ENCODE measurements at places on chromosomes 3 and 15. TPM values are rescaled to one million over a fixed set of nuclear protein-coding genes. Genes with fewer than 3 reads are reported as not detected.
A peak's percentile ranks its signal among the peaks of the same experiment; 100 is the strongest.

Gene NMNAT3
- 1.9 TPM for total RNA-seq

- no peak overlapping the region for H3K4me3 ChIP-seq
- DNase-seq = no peak
- H3K4me1 ChIP-seq = no peaks in the 10 kb centered on the region
- H3K36me3 ChIP-seq = no peaks in the 10 kb centered on the region
- no peaks in the 10 kb centered on the region for H3K27me3 ChIP-seq
These were observed 8.6 kb downstream of the PODXL2 start for GRCh38 chr3:127637546-127637945.

DNA sequence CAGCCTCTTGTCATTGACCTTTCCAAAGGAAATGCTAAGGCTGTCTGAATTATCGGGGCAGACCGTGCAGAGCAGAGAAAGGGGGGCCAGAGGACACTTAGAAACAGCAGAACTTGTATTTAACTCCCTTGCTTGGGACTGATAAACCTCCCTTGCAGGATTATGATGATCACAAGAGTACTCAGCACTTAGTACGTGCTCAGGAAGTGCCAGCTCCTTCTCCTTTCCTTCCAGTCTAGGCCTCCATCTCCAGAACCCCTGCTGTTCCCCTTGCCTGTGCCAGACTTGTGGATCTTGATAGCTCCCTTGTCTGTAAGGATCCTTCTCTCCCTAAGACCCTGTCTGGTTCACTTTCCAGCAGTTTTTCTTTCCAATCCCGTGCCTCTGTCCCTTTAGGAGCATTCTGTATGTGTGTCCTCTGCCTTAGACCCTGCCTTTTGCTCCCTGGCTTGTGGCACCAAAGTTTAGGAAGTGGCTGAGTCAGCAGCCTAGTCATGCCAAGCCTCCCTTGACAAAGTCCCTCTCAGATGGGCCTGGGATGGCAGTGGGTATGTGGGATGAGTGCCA is 747 bp downstream of the SORD start:
- no peaks in the 10 kb centered on the region for H3K36me3 ChIP-seq
- H3K27ac ChIP-seq = peak overlapping the region; percentile 89
- peak overlapping the region; percentile 87 for H3K4me3 ChIP-seq
- no peak for DNase-seq
- no peaks in the 10 kb centered on the region for H3K27me3 ChIP-seq

- no peak overlapping the region for H3K27ac ChIP-seq
- no peak overlapping the region for H3K4me3 ChIP-seq
- H3K27me3 ChIP-seq = no peaks in the 10 kb centered on the region
- H3K36me3 ChIP-seq = no peaks in the 10 kb centered on the region
- H3K4me1 ChIP-seq = no peaks in the 10 kb centered on the region
These were observed 1.4 kb downstream of the PTH1R start for GRCh38 chr3:46878781-46879436.

- H3K27me3 ChIP-seq = 0 out of 2 replicates have a peak, but pooled peaks cover 2% of the 10 kb centered on the region
- H3K4me3 ChIP-seq = no peak overlapping the region
- no peak for DNase-seq
- no peaks in the 10 kb centered on the region for H3K36me3 ChIP-seq
- no peaks in the 10 kb centered on the region for H3K4me1 ChIP-seq
These were observed 34.9 kb downstream of the MAGEF1 start for GRCh38 chr3:184676927-184677326.

- no peaks in the 10 kb centered on the region for H3K36me3 ChIP-seq
- H3K4me1 ChIP-seq = no peaks in the 10 kb centered on the region
- no peaks in the 10 kb centered on the region for H3K27me3 ChIP-seq
- no peak overlapping the region for H3K27ac ChIP-seq
These were observed 14.6 kb upstream of the MME start for GRCh38 chr3:155065537-155065936.

- no peaks in the 10 kb centered on the region for H3K36me3 ChIP-seq
- no peaks in the 10 kb centered on the region for H3K4me1 ChIP-seq
- H3K4me3 ChIP-seq = no peak overlapping the region
- H3K27ac ChIP-seq = no peak overlapping the region
- H3K27me3 ChIP-seq = no peaks in the 10 kb centered on the region
These were observed 41.9 kb downstream of the CMTM8 start for GRCh38 chr3:32280262-32280910.

DNA sequence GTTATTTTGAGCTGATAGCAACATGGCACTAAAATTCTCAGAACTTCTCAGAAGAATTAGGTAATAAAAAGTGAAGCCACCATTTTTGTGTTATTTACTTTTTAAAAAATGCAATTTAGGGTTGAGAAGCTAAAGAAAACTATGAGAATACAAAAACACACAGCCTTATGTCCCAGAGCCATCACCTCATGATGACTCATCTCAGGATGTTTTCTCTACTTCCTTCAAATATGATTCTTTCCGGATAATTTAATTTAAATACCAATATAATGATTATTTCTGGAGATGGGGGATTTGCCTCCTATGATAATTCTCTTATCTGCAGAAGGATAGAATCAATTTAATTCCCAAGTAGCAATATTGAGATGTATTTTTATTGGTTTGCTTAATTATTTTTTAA is 105.6 kb upstream of the BFSP2 start:
- no peak for DNase-seq
- no peaks in the 10 kb centered on the region for H3K36me3 ChIP-seq
- no peaks in the 10 kb centered on the region for H3K27me3 ChIP-seq
- no peak overlapping the region for H3K4me3 ChIP-seq
- no peak overlapping the region for H3K27ac ChIP-seq
- peaks cover 3% of the 10 kb centered on the region for H3K4me1 ChIP-seq

DNA sequence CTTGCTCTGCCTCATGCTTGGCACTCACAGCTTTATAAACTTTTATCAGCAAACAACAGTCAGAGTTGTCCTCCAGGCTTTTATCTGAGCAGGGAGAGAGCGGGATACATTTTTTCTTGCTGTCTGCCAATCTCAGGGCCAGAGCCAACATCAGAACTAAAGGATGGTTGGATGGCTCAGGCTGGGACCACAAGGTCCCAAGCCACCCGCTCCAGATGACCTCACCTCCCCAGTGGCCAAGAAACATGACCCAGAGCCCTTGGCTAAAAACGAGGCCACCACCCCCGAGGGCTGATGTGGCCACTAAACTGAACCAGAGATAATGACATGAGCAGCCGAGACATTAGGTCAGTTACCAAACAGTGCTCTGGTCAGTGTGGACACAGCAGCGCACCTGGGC is 18.8 kb upstream of the SPATA12 start:
- no peak overlapping the region for H3K27ac ChIP-seq
- no peak for DNase-seq
- no peak overlapping the region for H3K4me3 ChIP-seq
- no peaks in the 10 kb centered on the region for H3K36me3 ChIP-seq
- peaks cover 9% of the 10 kb centered on the region for H3K4me1 ChIP-seq
- no peaks in the 10 kb centered on the region for H3K27me3 ChIP-seq

DNA sequence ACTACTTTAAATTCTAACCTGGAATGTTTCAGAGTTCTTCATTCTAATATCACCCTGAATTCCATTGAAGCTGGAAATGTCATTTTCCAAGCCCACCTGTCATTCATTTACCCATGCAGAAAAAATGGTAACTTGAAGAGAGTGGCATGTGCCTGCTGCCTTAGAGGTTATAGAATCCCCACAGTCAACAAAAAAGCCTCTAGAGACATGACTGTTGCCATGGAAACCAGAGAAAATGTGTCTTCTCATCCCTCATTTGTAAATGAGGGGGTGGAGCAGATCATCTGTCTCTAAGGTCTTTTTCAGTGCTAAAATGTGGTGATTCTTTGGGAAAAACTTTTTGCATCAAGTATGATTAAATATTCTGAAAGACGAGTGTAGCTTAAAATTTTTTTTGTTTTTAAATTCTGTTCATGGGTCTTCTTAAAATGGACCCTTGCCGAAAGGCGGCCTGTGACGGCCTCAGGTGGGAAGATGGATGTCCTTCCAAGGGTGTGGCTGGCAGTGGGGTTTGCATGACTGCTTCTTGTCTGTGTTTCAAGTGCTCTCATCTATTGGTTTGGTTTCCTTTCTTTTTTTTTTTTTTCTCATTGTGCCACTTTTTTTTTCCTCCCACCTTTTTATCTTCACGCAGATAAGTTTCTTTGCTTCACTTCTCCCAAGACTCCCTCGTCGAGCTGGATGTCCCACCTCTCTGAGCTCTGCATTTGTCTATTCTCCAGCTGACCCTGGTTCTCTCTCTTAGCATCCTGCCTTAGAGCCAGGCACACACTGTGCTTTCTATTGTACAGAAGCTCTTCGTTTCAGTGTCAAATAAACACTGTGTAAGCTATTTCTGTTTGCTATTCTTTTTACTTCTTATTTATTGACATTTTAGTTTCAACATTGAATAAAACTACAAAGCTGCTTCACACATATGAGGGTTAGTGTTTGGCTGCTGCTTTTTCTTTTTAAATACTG is 23.0 kb downstream of the TPM1 start:
- no peak overlapping the region for H3K4me3 ChIP-seq
- DNase-seq = no peak
- peaks cover 39% of the 10 kb centered on the region for H3K36me3 ChIP-seq

DNA sequence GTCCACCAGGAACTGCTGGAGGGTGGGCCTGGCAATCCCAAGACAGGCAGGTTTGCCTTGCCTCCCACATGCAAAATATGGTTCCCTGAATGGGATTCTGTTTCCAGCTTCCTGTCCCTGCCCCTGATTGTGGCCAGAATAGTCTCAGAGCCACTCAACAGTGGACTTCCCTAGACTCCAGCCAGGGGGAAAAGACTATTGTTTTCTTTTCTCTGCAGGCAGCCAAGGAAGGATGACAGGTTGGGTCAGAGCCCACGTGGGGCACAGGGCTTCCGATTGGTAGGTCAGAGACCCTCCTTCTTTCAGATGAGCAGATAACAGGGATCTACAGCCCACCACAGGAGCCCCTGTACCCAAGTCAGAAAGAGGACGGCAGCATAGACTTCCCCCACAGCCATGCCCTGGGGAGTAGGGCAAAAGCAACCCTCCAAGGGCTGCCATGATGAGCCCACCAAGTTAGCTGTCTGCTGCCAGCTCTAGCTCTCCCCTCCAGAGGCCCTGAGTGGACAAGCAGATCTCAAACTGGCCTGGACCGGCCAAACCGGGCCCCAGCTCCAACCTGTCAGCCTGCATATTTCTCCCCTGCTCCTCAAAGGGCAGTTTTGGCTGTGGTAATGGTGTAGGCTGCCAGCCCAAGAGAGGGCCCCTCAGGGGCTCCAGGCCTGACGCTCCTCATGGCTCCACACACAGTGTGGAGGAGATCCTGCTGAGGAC is 6.4 kb downstream of the TLR9 start:
- no peak overlapping the region for H3K27ac ChIP-seq
- no peak overlapping the region for H3K4me3 ChIP-seq

GRCh38 chr3:148466143-148466542 is 231.6 kb upstream of the AGTR1 start:
- no peak overlapping the region for H3K4me3 ChIP-seq
- no peaks in the 10 kb centered on the region for H3K36me3 ChIP-seq
- DNase-seq = no peak
- no peak overlapping the region for H3K27ac ChIP-seq

Gene CNTN6
- not detected for total RNA-seq

DNA sequence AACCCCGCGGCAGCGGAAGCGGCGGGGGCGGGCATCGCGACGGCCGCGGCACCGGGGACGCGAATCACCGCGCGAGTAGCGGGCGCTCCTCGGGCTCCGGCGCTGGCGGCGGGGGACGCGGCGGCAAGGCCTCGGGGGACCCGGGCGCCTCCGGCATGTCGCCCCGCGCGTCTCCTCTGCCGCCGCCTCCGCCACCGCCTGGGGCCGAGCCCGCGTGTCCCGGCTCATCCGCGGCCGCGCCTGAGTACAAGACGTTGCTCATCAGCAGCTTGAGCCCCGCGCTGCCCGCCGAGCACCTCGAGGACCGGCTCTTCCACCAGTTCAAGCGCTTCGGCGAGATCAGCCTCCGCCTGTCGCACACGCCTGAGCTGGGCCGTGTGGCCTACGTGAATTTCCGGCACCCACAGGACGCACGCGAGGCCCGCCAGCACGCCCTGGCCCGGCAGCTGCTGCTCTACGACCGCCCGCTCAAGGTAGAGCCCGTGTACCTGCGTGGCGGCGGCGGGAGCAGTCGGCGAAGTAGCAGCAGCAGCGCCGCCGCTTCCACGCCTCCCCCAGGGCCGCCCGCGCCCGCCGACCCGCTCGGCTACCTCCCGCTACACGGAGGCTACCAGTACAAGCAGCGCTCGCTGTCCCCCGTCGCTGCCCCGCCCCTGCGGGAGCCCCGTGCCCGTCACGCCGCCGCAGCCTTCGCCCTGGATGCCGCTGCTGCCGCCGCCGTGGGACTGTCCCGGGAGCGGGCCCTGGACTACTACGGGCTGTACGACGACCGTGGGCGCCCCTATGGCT is 675 bp downstream of the RBM15B start:
- peaks cover 27% of the 10 kb centered on the region for H3K4me1 ChIP-seq
- H3K27ac ChIP-seq = peak overlapping the region; percentile 72
- H3K27me3 ChIP-seq = no peaks in the 10 kb centered on the region
- DNase-seq = no peak

Gene PIGZ
- 6.3 TPM for total RNA-seq

- no peaks in the 10 kb centered on the region for H3K27me3 ChIP-seq
These were observed 466.4 kb downstream of the DIPK2A start for GRCh38 chr3:144437989-144438388.

DNA sequence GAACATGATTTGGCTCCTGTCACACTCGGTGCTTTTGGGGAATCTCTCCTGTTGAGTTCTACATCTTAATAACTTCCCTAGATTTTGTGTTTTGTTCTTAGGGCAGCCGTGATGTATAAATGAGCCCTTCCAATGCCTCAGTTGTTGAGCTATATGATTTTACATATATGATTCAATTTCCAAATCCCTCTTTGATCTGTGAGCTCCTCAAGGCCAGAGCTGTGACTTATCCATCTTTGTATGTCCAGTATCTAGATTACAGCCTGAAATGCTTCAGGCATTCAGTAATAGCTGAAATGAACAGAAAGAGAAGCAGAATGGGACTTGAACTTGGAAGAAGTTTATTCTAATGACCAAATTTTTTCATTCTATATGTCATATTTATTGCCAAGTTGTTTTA is 26.6 kb downstream of the CGGBP1 start:
- no peaks in the 10 kb centered on the region for H3K36me3 ChIP-seq
- peak overlapping the region; percentile 74 for H3K27ac ChIP-seq
- no peak for DNase-seq
- no peaks in the 10 kb centered on the region for H3K4me1 ChIP-seq

- no peak for DNase-seq
- peak overlapping the region; percentile 92 for H3K4me3 ChIP-seq
- H3K27me3 ChIP-seq = no peaks in the 10 kb centered on the region
- H3K36me3 ChIP-seq = no peaks in the 10 kb centered on the region
- H3K27ac ChIP-seq = peak overlapping the region; percentile 70
These were observed 38.5 kb downstream of the HMCES start for GRCh38 chr3:129317014-129317771.
